ENCODE measurements at places on chromosomes 7 and 10.

DNA sequence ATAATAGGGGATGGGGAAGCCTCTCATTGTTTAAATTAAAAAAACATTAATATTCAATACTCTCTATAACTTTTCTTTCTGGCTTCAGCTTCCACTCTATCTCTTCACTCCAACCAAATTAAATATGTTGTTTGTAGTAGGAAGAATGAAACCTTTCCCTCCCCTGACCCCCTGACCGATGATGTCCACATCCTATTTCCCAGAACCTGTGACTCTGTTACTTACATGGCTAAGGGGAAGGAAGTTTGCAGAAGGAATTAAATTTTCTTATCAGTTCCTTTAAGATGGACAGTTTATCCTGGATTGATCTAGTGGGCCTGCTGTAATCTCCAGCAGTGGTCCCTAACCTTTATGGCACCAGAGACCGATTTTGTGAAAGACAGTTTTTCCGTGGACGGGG lies 130.0 kb downstream of the PLXDC2 start:
- no peak for DNase-seq

DNA sequence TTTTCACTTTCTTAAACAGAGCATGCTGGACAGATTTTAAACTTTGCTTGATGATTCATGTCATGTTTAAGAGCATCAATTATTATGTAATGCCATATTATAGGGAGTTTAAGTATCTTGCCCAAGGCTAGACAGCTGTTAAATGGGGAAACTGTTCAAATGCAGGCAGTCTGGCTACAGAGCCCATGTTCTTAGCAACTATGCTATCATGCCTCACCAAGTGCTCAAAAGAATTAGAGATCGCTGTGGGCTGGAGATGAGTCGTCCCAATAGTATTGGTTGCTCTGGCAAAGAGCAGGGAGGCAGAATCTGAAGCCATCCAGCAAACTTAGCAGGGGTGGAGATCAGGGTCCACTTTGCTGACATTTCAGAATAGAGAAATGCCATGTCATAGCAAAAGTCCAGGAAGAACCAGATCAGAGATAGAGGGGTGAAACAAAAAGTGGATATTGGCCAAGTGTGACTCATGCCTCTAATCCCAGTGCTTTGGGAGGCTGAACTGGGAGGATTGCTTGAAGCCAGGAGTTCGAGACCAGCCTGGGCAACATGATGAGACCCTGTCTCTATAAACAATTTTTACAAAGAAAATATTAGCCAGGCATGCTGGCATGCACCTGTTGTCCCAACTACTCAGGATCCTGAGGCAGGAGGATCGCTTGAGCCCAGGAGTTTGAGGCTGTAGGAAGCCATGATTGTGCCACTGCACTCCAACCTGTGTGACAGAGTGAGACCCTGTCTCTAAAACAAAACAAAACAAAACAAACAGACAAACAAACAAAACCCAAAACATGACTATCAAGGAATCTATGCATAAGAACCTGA lies 57.8 kb downstream of the BAMBI start:
- peak; percentile 84 for DNase-seq

DNA sequence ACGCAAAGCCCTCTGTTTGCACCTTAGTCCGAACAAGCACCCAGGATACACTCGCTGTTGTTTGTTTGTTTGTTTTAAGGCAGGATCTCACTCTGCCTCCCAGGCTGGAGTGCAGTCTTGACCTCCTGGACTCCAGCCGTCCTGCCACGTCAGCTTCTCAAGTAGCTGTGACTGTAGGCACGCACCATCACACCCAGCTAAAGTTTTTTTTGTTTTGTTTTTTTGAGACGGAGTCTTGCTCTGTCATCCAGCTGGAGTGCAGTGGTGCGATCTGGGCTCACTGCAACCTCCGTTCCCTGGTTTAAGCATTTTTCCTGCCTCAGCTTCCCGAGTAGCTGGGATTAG lies 76.8 kb downstream of the CTBP2 start:
- peak; percentile 94 for DNase-seq

DNA sequence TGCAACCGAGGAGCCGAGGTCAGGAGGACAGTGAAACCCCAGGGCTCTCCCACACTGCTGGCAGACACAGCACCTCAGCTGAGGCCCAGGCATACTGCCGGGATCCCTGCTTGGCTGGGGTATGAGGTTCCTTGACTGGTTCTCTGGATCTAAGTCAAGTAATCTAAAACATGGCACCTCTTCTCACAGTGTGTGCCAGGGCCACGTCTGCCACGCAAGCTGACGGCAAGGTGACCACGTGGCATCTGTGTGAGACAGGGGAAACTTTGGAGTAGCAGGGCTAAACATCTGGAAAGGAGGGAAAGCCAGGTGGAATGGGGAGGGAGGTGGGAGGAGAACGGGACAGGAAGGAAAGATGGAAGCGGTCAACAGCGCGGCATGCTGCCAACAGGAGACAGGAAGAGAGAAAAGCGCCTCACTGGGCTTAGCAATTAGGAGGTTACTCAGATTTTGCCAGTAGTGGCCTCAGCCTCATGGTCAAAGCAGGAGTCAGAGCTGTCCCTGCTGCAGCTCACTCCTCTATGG lies 103.7 kb downstream of the CXCL12 start:
- DNase-seq, result peak; percentile 63

- DNase-seq, result no peak
Observed at GRCh38 chr7:95688931-95689495, 83.3 kb upstream of the DYNC1I1 start.

GRCh38 chr7:76343294-76343930 lies 15.4 kb downstream of the YWHAG start:
- DNase-seq, result no peak

- peak; percentile 15 for DNase-seq
Observed at GRCh38 chr10:80081801-80082750, 3.6 kb downstream of the TMEM254 start.

DNA sequence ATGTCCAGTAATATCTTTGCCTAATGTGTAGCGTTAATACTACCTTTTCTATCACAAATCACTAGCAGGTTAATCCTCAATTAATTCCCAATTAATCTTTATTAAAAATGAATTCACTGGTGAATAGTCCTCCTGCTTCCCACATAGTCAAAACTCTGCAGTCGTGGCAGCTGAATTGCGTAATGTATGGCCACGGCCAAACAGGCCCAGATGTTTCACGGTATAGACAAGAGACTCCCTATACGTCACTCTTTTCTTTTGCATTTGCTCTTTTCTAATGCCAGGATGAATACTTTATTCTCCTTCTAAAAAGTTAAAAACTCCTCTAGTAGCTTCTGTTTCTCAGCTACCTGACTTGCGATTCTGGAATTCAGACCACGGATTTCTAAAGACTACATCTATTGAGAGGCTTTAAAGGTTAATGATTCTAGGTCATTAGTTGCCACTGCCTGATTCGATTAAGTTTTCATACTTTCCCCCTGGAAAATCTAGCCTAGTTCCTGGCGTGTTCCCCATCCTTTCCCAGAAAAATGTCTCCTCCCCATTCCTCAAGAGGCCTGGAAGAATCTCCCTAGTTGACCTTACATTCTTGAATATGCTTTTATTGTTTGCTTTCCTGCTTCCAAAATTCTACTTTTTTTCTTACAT lies 16.9 kb downstream of the MEOX2 start:
- DNase-seq, result no peak

GRCh38 chr7:135684136-135684535 lies 21.8 kb downstream of the STMP1 start:
- peak; percentile 41 for DNase-seq

DNA sequence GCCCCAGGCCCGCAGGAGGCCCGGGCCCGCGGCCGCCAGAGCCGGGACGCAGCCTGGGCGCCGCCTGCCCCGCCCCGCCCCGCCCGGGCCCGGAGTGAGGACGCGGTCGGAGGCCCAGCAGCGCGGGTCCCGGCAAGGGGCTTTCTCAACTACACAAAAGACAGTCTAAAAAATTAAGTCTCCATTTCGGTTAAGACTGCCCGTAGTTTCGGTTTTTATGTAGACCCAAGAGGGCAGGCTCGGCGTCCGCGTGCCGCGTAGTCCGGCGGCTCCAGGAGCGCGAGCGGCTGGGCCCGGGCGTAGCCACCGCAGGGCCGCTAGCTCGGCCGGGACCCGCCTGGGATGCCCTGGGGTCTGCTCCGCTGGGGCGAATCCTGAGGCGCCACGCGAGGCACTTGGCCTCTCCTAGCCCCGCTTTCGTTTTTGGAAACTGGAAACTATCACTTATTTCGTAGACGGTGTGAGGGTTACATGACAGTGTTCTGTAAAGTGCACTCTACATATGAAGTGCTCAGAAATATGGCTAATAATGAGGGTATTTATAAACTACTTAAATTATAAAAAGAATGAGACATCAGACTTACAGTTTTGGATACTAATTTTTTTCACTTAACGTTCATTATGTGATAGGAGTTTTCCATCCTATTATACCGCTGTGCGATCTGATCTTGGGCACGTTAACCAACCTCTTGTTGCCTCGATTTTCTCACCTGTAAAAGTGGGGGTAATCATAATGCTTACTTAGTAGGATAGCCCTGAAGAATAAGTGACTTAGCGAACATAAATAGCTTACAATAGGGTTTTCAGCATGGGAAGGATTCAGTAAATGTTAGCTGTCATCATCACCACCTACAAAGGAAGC lies 573 bp downstream of the BLVRA start:
- peak; percentile 33 for DNase-seq

GRCh38 chr7:10022957-10023356 lies 950.7 kb upstream of the PHF14 start:
- DNase-seq, result no peak

DNA sequence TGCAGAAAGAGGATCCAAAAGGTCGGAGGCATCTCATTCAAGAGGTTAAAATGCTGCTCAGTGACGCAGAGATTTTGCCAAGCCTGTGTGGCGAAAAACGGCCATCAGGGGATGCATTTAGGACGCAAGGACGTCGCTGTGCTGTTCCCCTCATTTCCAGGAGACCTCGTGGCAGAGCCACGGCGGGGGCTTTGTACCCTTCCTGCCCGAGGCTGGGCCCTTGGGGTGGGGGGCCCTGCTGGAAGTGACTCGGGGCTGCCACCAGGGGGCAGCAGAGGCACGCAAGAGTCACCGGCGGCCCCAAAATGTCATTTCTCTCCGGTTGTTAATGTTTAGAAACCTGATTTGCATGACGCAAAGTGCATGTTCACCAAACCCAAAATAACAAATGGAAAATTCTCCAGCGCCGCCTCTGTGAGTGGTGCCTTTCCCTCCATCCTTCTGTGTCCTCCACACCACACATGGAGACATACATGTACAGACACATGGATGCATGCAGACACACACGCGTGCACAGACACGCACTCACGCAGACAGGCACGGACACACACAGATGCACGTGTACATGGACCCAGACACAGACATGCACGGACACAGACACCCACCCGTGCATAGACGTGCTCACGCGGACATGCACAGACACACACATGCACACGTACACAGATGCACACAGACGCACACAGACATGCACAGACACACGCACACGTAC lies 51.0 kb upstream of the NKX6-2 start:
- peak; percentile 15 for DNase-seq

DNA sequence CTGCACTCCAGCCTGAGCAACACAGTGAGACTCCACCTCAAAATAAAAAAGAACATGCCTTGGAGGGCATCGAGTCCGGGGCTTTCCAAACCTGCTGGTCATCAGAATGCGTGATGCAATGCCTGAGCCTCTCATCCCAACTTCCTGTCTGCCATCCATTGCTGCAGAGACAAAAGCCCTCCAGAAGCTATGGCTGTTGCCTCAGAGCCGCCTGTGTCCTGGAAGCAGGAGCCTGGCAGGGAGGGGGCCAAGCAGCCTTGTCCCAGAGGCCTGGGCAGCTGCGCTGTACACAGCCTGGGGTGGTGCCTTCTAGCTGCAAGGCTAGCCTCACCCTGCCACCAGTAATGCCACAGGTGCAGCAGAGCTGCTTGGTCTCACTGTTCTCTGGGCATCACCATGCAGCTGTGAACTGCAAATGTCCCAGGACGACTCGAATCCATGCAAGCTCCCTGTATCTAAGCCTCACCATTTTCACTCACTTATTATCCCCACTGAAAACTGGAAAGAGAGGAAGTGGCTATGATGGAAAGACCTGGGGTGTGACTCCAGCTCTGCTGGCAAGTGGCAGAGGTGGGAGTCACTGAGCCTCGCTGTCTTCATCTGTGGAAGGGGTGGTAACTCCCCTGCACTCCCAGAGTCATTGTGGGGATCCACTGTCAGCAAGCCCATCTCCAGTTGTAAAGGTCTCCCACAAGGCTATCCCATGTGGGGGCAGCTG lies 7.0 kb downstream of the ALOX5 start:
- DNase-seq, result no peak

DNA sequence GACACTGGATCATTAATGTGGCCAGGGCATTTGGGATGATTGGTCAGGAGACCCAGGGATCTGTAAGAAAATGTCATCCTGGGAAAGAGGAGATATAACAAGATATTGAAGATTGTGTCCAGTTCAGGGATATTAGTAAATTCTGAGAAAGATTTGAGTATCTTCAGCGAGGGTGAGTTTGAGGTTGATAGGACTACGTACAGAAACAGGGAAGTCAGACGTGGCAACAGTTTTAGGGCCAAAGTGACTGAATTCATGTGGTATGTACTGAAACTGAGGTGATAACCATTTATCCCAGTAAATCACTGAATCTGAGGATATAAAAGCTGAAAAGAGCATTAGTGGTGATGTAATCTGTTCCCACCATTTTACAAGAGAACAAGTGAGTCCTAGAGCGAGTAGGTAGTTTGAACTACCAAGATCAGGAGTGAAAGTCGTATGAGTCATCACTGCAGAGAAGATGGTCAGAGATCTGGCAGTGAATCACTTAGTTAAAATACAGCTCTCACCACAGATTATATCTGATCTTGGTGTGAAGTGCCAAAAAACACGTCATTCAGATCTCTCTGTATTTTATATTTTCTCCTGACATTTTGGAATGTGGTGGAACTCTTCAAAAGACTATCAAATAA lies 220.5 kb downstream of the CDK14 start:
- DNase-seq, result peak; percentile 87

- no peak for DNase-seq
Observed at GRCh38 chr7:45082831-45083331, 5.9 kb downstream of the NACAD start.

GRCh38 chr7:130350945-130351790 lies 6.6 kb downstream of the CPA5 start:
- DNase-seq, result no peak

GRCh38 chr7:217781-218180 lies 25.4 kb downstream of the FAM20C start:
- no peak for DNase-seq

DNA sequence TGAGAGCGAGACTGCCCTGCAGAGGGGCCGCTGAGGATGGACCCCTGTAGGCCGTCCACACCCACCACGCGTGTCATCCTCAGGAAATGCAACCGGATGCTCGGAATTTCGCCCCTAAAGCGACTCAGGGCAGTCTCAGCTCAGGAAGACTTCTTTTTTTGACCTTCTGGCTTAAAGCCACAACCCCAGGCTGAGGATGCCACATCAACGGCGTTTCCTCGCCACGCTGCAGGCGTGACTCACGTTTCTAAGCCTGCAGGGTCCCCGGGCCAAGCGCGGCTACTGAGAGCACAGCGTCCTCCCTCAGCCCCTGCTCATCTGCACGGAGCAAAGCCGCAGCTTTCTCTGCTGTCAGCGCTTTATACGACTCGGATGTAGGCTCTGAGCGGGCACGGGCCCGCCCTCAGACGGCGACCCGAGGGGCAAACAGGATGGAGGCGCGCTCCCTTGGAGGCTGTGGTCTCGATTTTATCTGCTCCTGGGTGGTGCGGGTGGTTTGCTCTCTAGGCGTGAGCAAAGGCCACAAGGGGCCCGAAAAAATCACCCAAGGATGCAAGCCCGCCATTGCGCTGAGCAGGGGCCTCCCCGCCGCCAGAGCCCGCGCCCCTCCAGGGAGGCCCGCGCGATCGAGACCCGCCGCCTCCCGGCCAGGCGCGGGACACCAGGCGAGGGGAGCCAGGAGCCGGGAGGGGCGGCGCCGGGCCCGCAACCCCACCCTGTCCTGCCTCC lies 726 bp upstream of the INSIG1 start:
- peak; percentile 74 for DNase-seq
